OCI-LY7 (cell line): ENCODE measurements at places on chromosomes 2 and 18.

DNA sequence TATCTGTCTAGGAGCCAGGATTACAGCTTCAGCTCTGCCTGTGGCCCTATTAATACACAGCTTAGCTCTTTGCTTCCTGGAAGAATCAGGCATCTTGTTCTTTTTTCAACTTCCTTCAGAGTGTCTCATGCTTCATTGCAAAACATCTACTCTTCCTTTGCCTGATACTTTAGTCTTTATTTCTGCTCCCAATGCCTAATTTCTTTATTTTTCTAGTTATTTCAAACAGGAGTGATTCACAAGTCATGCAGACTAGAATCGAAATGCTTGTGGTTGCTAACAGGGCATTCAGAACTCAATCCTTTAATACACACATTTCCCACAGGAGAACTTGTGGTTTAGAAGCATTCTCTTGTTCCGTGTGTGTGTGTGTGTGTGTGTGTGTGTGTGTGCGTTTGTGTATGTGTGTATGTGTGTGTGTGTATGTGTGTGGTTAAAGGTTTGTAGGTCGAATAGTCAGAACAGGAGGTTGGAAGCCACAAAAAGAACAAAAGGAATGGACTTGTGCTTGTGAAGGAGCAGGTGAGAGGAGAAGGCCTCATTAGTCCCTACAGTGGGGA lies 28.3 kb upstream of the INSIG2 start:
- DNase-seq = peak; percentile 36

DNA sequence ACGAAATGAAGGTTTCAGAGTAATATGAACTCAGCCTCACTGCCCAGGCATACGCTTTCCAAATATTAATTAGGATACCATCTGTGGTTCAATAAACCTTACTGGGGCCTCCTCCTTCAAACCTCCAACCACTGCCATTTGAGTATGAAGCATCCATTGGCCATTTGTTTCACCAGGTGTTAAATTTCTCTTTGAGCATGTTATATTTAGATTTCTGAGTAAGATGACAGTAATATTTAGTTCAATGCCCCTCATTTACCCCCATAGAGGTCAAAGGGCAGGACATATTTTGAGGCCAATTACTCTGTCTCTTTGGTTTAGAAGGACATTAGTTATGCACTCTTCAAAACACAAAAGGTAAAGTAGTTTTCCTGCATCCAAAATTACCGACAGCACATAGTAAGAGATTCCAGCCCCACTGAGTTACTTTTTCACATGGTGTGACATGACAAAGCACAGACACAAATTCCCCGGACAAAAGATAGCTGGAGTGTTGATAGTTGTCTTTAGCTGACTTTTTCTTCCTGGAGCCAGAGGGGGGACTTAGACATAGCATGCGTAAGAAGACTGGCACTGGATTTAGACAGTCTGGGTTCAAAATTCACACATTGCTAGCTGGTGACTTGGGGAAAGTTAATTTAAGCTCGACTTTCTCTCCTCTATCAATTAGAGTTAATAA lies 33.1 kb upstream of the LNPK start:
- DNase-seq = no peak

DNA sequence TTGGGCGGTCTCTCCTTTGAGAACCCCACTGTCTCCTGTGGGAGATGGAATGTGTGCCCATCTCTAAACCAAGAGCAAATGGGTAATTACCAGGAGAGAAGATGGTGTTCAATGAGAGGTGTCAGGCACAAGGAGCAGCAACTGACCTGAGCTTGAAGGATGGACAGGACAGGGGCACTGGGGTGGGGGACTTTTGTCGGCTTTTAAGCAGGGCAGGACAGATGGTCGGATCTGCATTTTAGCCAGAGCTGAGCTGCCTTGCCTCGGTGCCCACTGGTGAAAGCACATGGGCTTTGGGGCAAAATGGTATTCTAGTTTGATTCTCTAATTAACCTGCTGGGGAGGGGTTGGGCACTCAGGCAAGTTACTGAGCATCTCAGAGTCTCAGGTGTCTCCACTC lies 98.0 kb downstream of the INHBB start:
- DNase-seq = no peak

- no peak for DNase-seq
Measured at GRCh38 chr2:150532879-150533278, 45.4 kb upstream of the RND3 start.

DNA sequence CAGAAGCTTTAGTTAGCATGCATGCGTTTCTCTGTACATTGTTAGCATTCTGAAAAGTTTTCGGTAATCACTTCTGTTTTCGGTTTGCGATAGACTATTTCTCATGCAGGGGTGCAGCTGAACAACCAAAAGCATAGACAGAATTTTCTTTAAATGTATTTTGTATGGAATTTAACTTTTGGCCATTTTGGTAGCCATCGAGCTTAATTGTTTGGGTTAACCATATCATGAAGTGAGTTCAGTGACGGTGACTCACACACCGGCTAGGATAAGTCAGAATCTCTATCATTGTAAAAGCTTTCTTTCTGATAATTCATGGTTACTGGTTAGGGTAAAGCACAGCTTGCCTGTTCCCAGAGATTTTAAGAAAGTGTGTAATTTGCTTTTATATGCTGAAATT lies 107.2 kb downstream of the CD226 start:
- DNase-seq = no peak

DNA sequence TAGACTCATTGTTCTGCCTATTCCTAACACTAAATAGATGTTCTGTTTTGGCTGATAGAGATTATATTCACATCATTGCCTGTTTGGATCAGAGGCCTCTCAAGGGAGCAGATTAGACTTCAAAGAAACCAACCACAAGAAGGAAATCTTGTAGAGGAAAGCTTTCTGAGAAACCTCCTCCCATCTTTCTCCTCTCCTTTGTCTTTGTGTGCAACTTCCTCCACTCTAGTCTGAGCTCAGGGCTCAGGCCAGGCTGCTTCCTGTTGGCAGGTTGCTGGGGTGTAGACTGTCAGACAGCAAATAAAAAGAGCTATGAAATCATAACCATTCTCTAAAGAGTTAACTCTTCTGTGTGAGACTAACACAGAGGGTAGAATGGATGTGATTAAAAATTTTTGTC lies 113.0 kb downstream of the TGFA start:
- DNase-seq = no peak

GRCh38 chr2:138324068-138324771 lies 177.3 kb upstream of the SPOPL start:
- DNase-seq = peak; percentile 2

DNA sequence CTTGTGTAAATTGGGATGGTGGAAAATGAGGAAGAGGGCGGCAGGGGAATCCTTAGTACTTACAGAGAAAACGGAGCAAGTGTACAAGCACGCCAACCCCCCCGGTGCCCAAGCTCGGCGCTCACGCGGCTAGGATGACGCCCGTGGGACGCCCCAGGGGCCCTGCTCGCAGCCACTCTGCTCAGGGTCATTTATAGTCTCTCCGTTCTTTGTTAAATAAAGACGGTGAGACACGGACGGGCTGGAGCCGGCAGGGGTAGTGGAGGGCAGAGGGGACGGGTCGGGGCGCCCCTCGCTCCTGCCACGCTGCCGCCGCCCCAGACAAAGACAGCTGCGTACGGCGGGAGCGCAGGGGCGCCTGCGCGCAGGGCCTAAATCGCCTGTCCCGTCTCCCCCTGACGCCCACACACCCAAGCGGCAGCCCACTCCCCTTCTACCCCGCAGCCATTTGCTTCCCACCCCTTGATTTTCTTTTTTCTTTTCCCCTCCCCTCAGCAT lies 37.8 kb downstream of the PCBP1 start:
- DNase-seq = peak; percentile 65

GRCh38 chr2:14513903-14514302 lies 118.6 kb upstream of the LRATD1 start:
- no peak for DNase-seq

GRCh38 chr2:112277596-112278220 lies 2.3 kb downstream of the ZC3H6 start:
- no peak for DNase-seq

DNA sequence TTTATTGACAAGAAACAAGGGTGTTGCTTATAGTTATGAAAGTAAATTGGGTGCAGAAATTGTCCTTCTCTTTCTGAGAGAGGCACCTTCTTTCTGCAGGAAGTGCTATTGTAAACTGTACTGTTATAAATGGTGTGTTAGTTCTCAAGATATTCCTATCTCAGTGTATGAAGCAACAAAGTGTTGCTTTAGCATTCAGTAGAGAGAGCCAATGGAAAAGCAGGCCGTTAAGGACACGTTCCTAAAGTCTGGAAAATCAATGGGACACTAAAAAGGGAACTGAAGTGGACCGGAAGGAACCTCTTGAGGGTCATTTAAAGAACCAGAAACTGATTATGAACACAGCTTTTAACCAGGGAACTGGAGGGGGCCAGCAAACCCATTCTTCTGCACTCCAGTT lies 510.0 kb upstream of the ZEB2 start:
- no peak for DNase-seq

DNA sequence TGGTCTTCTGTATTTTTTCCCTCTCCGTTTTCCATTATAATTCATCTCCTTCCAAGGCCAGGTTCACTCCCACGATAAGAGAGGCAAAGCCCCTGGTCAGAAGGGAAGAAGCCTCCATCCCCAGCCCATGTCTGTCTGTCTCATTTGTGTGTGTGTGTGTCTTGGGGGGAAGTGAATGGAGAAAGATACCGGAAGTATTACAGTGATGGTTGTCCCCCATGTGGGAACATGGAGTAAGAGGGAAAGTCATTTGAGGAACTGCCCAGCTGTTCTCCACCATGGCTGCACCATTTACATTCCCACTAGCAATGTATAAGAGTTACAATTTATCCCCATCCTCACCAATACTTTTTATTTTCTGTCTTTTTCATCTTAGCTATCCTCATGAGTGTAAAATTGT lies 113.6 kb upstream of the ATP8B1 start:
- DNase-seq = no peak

DNA sequence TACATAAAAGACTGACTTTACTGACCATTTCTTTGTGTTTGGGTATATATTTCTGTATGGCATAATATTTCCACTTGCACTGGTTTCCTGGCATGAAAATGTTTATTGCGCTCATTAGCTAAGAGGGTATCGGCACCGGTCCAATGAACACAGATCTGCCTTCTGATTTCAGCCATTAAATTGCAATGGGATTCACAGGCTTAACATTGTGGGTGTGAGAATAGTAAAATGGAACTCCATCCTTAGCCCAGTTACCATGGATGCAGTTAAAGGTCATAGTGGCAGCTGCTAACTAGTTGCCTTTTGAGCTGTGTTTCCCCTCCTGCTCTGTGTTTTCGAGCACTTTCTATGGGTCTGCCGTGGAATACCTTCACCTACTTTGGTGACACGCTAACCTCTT lies 352.6 kb upstream of the POU3F3 start:
- DNase-seq = no peak

DNA sequence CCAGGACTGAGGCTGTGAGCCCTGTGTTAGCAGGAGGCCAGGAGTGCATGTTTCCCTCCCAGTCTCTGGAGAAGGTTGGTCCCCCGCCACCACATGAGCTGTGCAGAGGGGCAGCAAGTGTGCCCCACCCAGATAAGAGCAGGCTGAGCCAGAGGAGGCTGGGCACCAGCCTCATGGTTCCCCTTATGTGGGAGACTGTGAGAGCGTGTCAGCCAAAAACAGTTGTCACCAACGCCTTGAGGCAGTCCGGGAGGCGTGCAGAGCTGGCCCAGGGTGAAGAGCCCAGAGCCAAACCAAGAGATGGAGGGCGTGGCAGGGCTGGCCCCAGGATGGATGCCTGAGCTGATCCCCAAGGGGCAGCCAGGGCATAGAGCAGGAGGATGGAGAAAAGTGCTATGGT lies 128.7 kb upstream of the GLI2 start:
- DNase-seq = no peak

DNA sequence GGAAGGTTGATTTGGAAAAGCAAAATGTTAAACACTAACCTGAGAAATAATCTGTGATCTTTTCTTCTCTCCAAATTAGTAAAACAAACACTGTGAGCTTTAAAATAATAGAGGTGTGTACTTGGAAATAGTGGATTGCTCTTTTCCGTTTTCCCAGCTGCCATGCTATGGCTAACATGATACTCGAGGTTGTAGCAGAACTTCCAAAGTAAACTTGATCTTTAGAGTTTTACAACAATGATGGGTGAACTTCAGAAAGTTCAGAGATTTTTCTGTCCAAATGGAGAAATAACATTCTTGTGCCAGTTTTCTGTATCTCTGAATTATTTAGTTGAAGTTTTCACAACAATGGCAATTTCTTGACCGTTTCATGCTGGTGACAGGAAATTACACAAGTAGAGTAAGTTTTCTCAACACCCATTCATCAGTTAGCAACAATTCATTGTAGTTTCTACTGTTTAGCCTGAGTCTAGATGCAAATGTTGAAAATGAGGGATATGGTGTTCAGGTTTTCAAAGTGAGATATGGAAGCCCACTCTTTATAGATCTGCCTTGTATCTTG lies 135.3 kb upstream of the CTAGE1 start:
- no peak for DNase-seq

DNA sequence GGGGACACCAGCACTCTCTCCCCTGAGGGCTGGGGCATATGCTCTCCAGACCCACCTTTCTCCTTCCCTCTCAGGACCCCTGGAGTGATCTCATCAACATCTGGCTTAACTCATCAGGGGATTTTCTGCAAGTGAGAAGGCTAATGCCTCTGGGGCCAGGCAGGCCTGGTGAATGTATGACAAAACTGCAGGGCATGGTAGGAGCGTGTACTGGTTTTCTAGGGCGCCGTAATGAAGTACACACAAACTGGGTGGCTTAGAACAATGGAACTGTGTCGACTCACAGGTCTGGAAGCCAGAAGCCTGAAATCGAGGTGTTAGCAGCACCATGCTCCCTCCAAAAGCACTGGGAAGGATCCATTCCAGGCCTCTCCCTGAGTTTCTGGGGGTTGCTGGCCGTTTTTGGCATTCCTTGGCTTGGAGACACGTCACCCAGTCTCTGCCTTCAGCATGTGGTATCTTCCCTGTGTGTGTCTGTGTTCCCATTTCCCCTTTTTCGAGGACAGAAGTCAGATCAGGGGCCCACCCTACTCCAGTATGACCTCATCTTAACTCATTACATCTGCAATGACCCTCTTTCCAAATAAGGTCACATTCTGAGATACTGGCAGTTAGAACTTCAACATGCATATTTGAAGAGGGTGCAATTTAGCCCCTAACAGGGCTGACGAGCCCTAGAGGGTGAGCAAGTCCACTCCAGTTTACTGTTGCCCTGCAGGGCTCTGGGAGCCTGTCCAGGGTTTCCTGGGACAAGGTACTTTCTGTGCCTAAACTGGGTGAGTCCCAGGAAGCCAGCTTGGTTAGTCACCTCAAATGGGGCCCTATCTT lies 45.5 kb upstream of the CAB39 start:
- no peak for DNase-seq

GRCh38 chr2:2812117-2812516 lies 481.0 kb upstream of the MYT1L start:
- no peak for DNase-seq

- no peak for DNase-seq
Measured at GRCh38 chr18:11946756-11947155, 34.6 kb upstream of the IMPA2 start.

DNA sequence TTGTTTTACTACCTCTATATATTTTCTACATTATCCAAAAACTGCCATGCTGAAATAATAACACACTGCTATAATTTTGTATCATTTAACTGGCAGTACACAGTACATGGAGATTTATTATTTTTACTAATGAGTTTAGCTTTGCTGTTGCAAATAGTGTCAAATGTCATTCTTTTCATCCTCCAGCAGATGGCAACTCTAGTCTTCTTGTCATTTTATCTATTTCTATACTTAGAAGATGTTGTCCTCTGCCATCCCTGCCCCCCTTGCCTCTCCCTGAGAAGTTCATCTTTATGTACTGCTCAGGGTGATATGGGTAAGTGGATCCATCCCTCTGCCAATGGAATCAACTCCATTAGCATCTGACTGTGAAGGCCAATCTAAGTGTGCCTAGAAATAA lies 21.7 kb upstream of the LRRTM1 start:
- peak; percentile 40 for DNase-seq

- DNase-seq = no peak
Measured at GRCh38 chr2:156541229-156541628, 105.0 kb downstream of the GPD2 start.
